Left ventricle myocardium superior (tissue), 1 donor: ENCODE measurements at places on chromosomes 5 and 9.

- DNase-seq, result no peak
Observed at GRCh38 chr5:88298425-88298824, 29.8 kb upstream of the TMEM161B start.

- no peak for DNase-seq
Observed at GRCh38 chr9:71073494-71073893, 47.9 kb downstream of the TRPM3 start.

GRCh38 chr5:62256161-62257019 is 49.6 kb upstream of the KIF2A start:
- DNase-seq, result no peak

- no peak for DNase-seq
Observed at GRCh38 chr5:118953652-118954005, 34.7 kb downstream of the DTWD2 start.

- DNase-seq, result no peak
Observed at GRCh38 chr9:2787065-2787464, 56.8 kb downstream of the PUM3 start.
